ENCODE measurements at places on chromosomes 7 and 10.

DNA sequence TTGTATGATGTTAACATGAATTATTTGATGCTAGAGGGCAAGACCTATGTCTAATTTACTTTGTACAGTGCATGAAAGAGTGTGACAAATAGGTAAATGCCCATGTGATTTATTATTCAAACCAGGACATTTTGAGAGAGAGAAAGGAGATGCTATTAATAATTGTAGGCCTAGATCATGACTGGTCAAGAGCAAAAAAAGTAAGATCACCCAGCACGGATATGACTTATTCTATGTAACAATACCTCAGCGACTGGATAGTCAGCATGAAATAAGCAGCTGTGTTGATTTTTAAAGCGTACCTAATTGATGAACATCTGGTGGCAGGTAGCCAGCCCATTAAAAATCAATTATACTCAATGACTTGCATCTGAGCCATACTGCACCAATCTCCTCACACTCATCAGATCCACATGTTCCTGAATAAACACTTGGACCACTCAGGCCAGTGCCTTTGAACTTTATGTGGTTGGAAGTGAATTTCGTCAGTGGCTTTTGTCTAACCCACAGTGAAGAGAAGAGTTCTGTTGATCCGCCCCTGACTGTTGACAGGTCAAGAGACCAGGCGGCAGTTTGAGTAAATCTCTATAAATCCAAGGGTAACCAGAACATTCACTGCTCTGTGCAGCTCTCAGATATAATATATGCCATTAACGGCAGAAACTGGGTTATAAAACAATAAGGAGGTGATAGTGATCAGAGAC is 435.3 kb downstream of the MDFIC start:
- no peak for DNase-seq

- DNase-seq, result peak; percentile 3
Measured at GRCh38 chr7:130733931-130734814, at the start of gene KLF14. Gene KLF14, minus strand, starts transcription at chr7:130734207. Its CDS starts 174 bp downstream, at chr7:130734033.

- no peak for DNase-seq
Measured at GRCh38 chr7:11698384-11698871, 133.6 kb downstream of the THSD7A start.

DNA sequence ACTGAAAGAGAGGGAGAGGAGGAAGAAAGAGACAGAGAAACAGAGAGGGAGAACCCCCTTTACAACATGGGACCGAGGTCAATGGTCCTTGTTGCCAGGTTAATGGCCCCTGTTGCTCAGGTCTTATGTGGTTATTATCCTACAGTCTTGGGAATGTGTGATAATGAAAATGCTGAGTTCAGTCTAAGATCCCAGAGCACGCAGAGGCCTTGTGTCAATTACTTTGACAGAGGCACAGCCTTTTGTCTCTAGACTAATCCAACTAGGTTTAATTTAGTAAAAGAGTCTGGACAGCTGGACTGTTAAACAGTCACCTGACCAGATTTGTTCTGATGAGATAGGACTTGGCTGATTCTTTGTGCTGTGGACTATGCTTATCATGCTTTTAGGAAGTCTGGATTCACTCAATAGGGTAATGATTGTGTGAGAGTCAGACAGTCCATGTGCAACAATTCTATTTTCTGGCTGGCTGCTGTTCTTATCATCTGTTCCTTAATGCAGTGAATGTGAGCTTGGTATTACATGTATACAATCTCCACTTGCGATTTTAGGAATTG is 157.4 kb upstream of the MAGI2 start:
- DNase-seq, result no peak

GRCh38 chr7:3879355-3880075 is 578.5 kb downstream of the SDK1 start:
- DNase-seq, result no peak

DNA sequence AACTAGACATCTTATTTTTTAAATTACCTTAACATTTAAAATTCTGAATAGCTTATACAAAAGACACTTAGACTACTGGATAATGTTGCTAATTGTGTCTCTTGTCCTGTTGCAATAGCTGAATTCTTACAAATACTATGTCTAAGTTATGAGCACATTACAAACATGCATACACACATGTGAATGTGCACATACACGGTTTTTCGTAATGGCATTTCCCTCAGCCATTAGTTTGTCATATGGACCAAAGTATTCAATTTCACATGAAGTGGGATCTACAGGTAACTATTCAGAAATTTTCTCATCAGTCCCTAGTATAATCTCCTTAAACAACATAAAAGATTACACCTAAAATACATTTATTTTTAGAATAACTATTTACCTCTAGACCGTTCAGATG is 178.6 kb upstream of the BET1 start:
- no peak for DNase-seq

DNA sequence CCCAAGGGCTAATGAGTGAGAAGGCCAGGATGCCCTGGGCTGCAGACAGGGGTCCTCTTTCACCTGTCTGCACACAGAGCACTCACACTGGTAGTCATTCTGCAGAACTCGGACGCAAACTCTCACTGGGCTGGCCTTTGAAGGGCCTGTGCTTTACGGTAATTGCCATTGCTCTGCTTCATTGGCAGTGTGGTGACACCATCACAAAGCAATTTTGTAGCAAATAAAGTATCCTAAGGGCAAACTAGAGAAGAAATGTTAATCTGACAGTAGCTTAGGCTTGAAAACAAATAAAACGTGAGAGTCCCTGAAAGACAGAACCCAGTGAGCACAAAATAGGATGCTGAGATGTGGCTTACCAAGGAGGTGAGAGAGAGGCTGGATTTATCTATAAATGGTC is 30.6 kb upstream of the FIGNL1 start:
- DNase-seq, result no peak

GRCh38 chr7:38938589-38938988 is 29.6 kb upstream of the VPS41 start:
- DNase-seq, result no peak

DNA sequence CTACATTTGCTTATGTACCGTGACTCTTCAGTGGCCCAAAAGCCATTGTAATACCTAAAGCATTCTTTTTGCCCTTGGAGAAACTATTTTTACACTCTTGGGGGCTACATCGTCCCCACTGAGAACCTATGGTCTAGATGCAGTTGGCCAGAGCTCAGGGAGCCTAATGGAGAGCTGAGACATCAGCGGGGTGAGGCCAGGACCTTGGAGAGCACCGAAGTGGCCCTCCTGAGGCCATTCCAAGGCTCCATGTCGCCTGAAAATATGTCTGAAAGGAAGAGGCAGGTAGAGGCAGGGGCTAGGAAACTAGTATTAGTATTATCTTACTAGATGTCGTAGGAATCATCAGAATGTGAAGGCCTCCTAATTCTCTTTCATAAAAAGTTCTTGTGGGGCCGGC is 4.9 kb downstream of the PKD2L1 start:
- DNase-seq, result no peak

- DNase-seq, result no peak
Measured at GRCh38 chr7:140542228-140542603, 62.9 kb upstream of the MKRN1 start.

GRCh38 chr7:77288676-77289320 is 89.2 kb upstream of the FGL2 start:
- DNase-seq, result no peak

- no peak for DNase-seq
Measured at GRCh38 chr10:114511881-114512280, 107.6 kb upstream of the AFAP1L2 start.

- DNase-seq, result no peak
Measured at GRCh38 chr10:101716891-101717659, 22.1 kb upstream of the FBXW4 start.

DNA sequence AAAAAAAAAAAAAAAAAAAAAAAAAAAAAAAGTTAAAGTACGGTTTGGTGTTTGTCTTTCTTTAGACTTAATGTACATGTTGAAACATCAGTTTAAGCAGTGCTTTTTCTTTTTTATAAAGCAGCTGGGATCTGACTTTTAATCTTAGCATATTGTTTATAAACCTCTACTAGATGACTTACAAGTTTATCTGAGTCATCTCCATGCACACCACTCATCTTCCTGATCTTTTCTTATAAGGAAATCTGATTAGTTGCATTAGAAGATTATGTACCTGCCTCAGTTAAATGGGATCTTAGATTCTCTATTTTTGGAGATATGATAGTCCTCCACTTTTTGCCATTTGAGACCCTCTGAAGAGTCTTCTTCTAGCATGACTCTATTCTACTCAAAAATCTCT is 391.9 kb upstream of the LRGUK start:
- DNase-seq, result no peak

- DNase-seq, result no peak
Measured at GRCh38 chr10:34690383-34691049, 124.6 kb downstream of the PARD3 start.

GRCh38 chr10:5544216-5544805 is 19.6 kb downstream of the CALML3 start:
- no peak for DNase-seq

DNA sequence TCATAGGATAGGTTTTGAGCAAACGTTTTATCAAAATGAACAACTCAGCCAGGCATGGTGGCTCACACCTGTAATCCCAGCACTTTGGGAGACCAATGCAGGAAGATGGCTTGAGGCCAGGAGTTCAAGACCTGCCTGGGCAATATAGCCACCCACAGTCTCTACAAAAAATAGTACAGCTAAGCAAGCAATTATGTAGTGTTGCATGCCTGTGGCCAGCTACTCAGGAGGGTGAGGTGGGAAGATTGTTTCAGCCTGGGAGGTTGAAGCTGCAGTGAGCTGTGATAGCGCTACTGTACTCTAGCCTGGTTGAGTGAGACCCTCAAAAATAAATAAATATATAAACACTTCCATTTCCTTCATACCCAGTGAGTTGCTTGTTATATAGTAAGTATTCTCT is 67.1 kb downstream of the LSMEM1 start:
- no peak for DNase-seq

GRCh38 chr10:132889556-132889955 is 52.8 kb downstream of the CFAP46 start:
- no peak for DNase-seq

- DNase-seq, result no peak
Measured at GRCh38 chr10:80988755-80989154, 451.1 kb downstream of the SH2D4B start.

DNA sequence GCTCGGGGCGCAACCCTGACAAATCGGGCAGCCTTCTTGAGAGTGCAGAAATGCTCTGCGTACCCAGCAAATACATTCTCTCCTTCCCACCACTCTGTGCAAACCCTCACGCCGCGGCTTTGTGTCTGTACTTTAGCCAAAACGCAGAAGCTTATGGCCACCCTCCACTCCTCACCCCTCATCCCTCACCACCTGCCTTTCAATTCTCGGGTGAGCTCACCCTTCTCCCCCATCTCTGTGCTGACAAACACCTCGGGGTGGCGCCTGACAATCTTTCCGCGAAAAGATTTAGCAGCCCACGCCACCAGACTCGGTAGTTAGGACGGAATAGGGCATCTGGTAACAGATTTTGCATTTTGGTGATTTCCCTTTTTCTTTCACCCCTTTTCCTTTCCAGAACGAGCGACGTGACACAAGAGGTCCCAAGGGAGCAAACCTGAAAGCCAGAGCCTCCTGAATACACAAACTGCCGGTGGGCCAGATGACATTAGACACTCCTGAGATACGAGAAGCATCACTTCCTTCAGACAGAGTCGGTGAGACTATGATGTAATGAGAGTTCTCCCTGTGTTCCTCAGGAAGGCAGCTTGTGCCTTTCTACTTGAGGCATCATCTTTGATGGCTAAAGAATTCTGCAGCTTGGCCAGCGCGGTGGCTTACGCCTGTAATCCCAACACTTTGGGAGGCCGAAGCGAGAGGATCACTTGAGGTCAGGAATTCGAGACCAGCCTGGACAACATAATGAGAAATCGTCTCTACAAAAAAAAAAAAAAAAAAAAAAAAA is 671 bp upstream of the ATAD1 start:
- no peak for DNase-seq

DNA sequence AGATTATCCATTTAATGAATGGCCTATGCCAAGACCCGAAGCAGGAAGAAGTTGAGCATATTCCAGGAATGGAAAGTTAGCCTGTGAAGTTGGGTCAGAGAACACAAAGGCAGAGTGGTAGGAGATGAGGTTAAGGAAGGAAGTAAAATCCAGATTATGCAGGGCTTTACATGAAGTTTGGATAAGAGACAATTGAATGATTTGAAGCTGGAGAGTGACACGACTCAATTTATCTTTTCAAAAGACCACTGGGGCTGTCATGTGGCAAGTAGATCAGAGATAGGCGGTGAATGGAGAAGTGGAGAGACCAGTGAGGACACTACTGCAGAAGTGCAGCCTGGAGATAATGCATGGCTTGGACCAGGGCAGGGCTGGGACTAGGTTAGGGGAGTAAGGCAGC is 7.2 kb upstream of the CNOT4 start:
- DNase-seq, result no peak
